Mesothelial cell of epicardium (in vitro differentiated cells): ENCODE measurements at places on chromosomes 12 and 14. TPM values are rescaled to one million over a fixed set of nuclear protein-coding genes. Genes with fewer than 3 reads are reported as not detected.

GRCh38 chr14:32625211-32625610, 296.1 kb downstream of the AKAP6 start:
- no peaks in the 10 kb centered on the region for H3K27me3 ChIP-seq
- no peaks in the 10 kb centered on the region for H3K36me3 ChIP-seq
- DNase-seq, result no peak
- no peaks in the 10 kb centered on the region for H3K4me1 ChIP-seq
- no peak overlapping the region for H3K4me3 ChIP-seq
- H3K27ac ChIP-seq, result no peak overlapping the region

DNA sequence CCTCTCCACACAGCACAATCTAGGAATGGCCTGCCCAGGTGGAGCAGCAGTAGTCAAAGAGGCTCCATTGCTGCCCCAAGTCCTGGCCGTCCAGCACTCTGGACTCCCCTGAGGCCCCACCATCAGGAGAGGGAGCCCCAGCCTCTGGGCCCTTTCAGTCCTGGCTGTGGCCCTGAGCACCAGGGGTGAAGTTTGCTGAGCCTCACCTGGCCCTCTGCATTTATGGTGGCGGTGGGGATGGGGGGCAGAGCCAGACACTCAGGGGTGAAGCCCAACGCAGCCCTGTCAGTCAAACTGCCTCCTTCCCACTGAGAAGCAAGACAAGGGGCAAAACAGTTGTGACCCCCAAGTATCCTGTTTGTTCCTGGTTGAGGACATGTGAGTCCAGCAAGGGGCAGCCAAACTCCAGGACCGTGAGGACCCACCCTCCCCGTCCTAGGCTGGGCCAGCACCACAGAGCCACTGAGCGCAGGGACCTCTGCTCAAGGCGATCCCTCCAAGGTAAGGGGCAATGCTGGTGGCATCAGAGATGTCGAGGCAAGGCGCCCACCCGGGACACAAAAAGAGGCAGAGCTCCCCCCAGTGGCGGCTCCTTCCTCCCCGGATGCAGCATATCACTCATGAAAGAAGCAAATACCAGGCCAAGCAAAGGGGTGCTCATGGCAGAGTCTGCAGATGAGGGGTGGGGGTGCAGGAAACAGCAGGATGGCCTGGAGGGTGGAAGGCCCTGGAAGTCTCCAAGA, 4.8 kb upstream of the AMN start:
- no peaks in the 10 kb centered on the region for H3K4me1 ChIP-seq
- H3K27me3 ChIP-seq, result no peaks in the 10 kb centered on the region
- H3K36me3 ChIP-seq, result no peaks in the 10 kb centered on the region
- no peak overlapping the region for H3K27ac ChIP-seq

DNA sequence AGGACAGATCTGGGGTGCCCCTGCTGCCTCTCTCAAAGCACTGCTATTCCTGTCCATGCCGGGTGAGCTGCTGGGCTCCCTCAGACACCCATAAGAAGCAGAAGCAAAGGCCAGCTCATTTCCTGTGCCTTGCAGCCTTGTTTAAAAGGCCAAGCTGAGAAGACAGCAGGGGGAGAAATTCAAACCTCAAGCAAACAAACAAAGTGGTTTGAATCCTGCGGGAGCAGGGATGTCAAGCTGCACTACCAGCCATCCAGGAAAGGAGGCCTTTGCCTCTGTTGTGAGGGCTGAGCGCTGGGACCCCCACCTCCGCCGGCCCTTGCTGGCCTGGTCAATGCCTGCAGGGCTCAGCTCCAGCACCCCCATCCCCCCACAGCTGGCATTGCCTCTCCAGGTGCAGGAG, 176.5 kb downstream of the PIWIL1 start:
- peaks cover 7% of the 10 kb centered on the region for H3K27me3 ChIP-seq
- H3K4me1 ChIP-seq, result no peaks in the 10 kb centered on the region
- H3K4me3 ChIP-seq, result no peak overlapping the region

DNA sequence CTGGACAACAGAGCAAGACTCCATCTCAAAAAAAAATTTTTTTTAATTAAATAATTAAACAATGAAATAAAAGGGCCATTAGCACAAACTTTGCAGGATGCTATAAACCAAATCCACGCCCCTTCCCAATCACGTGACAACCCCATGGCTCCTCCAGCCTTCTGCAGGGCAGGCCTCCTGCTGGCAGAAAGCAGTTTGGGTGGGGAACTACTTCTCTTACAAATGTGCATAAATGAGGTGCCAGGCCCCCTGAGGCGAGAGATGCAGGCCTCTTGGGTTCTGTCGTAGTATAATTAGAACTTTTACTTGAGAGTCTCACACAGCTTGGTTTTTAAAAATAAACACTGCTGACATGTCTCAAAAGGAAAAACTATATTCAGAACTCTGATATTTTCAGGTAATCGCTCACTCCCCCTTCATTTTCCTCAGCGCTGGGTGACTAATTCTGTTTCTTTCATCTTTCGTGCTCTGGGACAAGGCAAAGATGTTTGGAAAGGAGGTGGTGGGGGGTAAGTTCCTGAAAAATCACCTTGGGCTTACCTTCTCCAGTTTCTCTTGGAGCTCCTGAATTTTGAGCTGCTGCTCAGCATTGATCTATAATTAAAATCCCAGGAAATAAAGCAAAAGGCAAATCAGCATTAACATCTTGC, 101.7 kb downstream of the CIT start:
- no peaks in the 10 kb centered on the region for H3K27me3 ChIP-seq
- no peak overlapping the region for H3K4me3 ChIP-seq
- H3K4me1 ChIP-seq, result peaks cover 3% of the 10 kb centered on the region
- peaks cover 29% of the 10 kb centered on the region for H3K36me3 ChIP-seq
- DNase-seq, result no peak

GRCh38 chr12:42810006-42810405, 220.5 kb upstream of the PRICKLE1 start:
- no peak for DNase-seq
- no peaks in the 10 kb centered on the region for H3K27me3 ChIP-seq
- peak overlapping the region; percentile 52 for H3K27ac ChIP-seq
- H3K4me3 ChIP-seq, result no peak overlapping the region

DNA sequence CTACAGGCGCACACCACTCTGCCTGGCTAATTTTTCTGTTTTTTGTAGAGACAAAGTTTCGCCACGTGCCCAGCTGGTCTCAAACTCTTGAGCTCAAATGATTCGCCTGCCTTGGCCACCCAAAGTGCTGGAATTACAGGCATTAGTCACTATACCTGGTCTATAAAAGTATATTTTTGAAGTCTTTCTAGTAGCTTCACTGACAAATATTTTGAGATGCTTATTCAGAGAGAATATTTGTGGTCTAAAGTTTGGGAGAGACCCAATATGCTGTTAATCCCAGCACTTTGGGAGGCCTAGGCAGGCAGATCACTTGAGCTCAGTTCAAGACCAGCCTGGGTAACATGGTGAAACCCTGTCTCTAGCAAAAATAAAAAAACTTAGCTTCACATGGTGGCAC, 22.0 kb upstream of the PPP1R12A start:
- H3K4me3 ChIP-seq, result no peak overlapping the region
- no peak for DNase-seq
- H3K4me1 ChIP-seq, result peaks cover 6% of the 10 kb centered on the region
- peaks cover 3% of the 10 kb centered on the region for H3K27me3 ChIP-seq
- peaks cover 6% of the 10 kb centered on the region for H3K36me3 ChIP-seq
- no peak overlapping the region for H3K27ac ChIP-seq

DNA sequence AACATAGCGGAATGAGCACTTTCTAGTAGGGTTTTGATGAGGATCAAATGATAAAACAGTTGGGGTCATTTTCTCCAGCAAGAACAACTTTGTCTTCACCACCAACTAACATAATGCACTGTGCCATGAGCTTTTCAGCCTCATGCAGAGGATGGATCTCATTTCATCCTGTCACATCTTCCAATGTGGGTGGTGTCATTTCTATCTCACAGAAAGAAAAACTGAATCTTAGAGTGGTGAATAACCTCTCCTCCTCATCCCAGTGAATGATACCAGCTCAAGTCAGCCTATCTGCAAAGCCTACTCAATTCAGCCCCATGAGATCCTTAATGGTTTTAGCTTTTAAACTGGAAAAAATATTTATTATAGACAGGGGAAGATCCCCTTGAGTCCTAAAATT, 1147.2 kb downstream of the VRK1 start:
- H3K27ac ChIP-seq, result no peak overlapping the region
- no peak for DNase-seq
- peaks cover 6% of the 10 kb centered on the region for H3K4me1 ChIP-seq
- H3K4me3 ChIP-seq, result no peak overlapping the region

GRCh38 chr12:109762071-109762672, 48.5 kb downstream of the FAM222A start:
- H3K4me1 ChIP-seq, result no peaks in the 10 kb centered on the region
- H3K27ac ChIP-seq, result no peak overlapping the region
- H3K36me3 ChIP-seq, result no peaks in the 10 kb centered on the region
- no peak for DNase-seq

- H3K27ac ChIP-seq, result no peak overlapping the region
- H3K4me3 ChIP-seq, result peak overlapping the region; percentile 83
- DNase-seq, result no peak
- H3K4me1 ChIP-seq, result peaks cover 19% of the 10 kb centered on the region
- no peaks in the 10 kb centered on the region for H3K36me3 ChIP-seq
- H3K27me3 ChIP-seq, result peaks cover 75% of the 10 kb centered on the region
These were observed 260.3 kb upstream of the E2F7 start for GRCh38 chr12:77325511-77326236.

GRCh38 chr12:93704122-93704521, 26.9 kb downstream of the CRADD start:
- no peaks in the 10 kb centered on the region for H3K27me3 ChIP-seq
- H3K4me1 ChIP-seq, result peaks cover 40% of the 10 kb centered on the region
- no peak overlapping the region for H3K27ac ChIP-seq

DNA sequence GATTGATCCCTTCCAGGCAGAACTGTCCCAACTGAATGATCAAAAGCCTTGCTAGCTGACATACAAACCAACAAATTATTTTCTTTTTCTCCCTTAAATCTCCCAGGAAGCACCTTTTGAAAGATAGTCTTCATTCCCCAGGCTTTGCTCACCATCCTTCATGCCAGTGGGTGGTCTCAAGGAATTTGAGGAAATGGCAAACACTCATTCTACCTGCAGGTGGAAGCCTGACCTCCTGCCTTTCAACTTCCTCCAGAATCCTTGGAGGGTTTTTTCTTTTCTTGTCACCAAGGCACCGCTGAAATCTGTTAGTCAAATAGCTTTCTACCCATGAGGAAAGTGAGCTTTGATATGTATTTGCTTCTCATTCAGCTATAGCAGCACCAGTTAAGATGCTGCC, 128.5 kb downstream of the WIF1 start:
- no peak overlapping the region for H3K4me3 ChIP-seq
- peaks cover 10% of the 10 kb centered on the region for H3K4me1 ChIP-seq
- no peak overlapping the region for H3K27ac ChIP-seq
- peaks cover 61% of the 10 kb centered on the region for H3K27me3 ChIP-seq
- H3K36me3 ChIP-seq, result no peaks in the 10 kb centered on the region
- DNase-seq, result no peak

DNA sequence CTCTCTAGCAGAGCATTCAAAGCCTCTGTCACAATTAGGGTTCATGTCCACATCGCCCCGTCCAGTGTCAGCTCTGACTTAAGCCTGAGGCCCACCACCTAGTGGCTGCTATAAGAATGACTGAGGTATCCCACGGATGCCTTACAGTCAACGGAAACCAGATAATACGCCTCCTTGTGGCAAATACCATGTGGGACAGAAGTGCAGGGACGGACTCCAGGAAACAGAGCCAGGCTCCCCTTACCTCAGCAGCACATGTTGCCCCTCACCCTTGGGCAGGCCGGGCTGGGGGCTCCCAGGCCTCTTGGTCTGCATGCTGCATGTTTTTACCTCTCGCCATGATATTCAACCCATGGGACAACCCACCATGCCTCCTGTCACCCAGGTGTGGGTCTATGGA, 86.3 kb downstream of the VWF start:
- no peaks in the 10 kb centered on the region for H3K4me1 ChIP-seq
- no peak overlapping the region for H3K4me3 ChIP-seq
- H3K27ac ChIP-seq, result no peak overlapping the region
- DNase-seq, result no peak
- H3K27me3 ChIP-seq, result no peaks in the 10 kb centered on the region
- H3K36me3 ChIP-seq, result no peaks in the 10 kb centered on the region

GRCh38 chr14:33788161-33788560, 162.7 kb downstream of the EGLN3 start:
- no peak overlapping the region for H3K27ac ChIP-seq
- H3K27me3 ChIP-seq, result peaks cover 66% of the 10 kb centered on the region
- peaks cover 33% of the 10 kb centered on the region for H3K4me1 ChIP-seq
- no peak overlapping the region for H3K4me3 ChIP-seq
- DNase-seq, result no peak

DNA sequence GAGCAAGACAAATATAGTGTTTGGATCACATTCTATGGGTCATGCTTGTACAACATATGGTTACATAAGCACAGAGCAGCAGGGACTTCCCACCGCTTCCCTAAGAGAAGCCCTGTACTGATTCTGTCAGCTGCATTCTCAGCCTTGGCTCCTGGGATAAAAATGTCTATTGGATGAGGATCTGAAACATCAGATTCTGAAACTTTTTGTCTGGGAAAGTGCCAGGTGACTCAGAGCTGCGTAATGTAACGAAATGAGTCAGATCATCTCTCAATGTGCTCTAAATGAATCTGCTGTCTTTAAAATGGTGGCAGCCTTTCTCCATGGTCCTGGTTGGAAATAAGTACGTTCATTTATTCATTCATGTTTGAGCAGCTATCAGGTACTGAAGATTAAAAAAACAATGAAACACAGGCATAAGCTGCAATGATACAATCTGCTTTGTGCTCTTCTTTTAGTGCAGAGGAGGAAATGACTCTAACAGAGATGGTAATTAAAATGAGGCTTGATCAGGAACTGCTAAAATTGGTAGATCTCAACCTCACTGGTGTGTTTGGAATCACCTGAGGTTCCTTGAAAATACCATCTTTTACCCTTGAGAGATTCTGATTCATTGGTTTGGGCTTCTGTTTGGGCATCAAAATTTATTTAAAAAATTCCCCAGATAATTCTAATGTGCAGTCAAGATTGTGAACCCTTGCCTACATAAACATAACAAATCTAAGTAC, 99.1 kb upstream of the NAP1L1 start:
- H3K27me3 ChIP-seq, result peaks cover 2% of the 10 kb centered on the region
- peak overlapping the region; percentile 27 for H3K27ac ChIP-seq
- no peaks in the 10 kb centered on the region for H3K36me3 ChIP-seq
- no peak for DNase-seq
- H3K4me1 ChIP-seq, result peaks cover 23% of the 10 kb centered on the region

TBX3 gene
- 409 to 427 TPM (median 425 TPM) in 3 replicates for total RNA-seq

SEL1L gene
- total RNA-seq, result 69.9 to 74.7 TPM (median 71.5 TPM) in 3 replicates

PALS1 gene
- total RNA-seq, result 36.5 to 43.0 TPM (median 39.7 TPM) in 3 replicates

GALNT16 gene
- 6.4 to 9.9 TPM (median 8.2 TPM) in 3 replicates for total RNA-seq

NPAS3 gene
- 5.2 to 6.9 TPM (median 6.4 TPM) in 3 replicates for total RNA-seq

CCDC197 gene
- total RNA-seq, result not detected in 3 replicates

CLEC7A gene
- total RNA-seq, result 0.11 TPM in 1 of 3 replicates, not detected in the others

GPRC5D gene
- total RNA-seq, result not detected in 3 replicates

B4GALNT1 gene
- total RNA-seq, result 0.34 to 0.78 TPM (median 0.35 TPM) in 3 replicates

SPATA7 gene
- 17.7 to 19.1 TPM (median 17.9 TPM) in 3 replicates for total RNA-seq

SMCO2 gene
- not detected in 3 replicates for total RNA-seq

GPR68 gene
- 0.79 to 1.2 TPM (median 1.1 TPM) in 3 replicates for total RNA-seq

HOXC10 gene
- 0.95 to 0.97 TPM (median 0.96 TPM) in 3 replicates for total RNA-seq
